ENCODE measurements at places on chromosomes 3 and 15. TPM values are rescaled to one million over a fixed set of nuclear protein-coding genes. Genes with fewer than 3 reads are reported as not detected.

The RNU5B-1 gene
- total RNA-seq, result 21.6 TPM

The RTP1 gene
- total RNA-seq, result not detected

The EMC7 gene
- total RNA-seq, result 66.8 TPM

The CYP8B1 gene
- total RNA-seq, result not detected

The DET1 gene
- 5.4 TPM for total RNA-seq

The STXBP5L gene
- not detected for total RNA-seq

The TCF12 gene
- 103 TPM for total RNA-seq

The RHCG gene
- not detected for total RNA-seq

The AHSG gene
- not detected for total RNA-seq

The LRTM1 gene
- total RNA-seq, result not detected
